Right hindlimb (tissue), 1 donor: ENCODE measurements at places on chromosomes 6 and 20.

- no peak for DNase-seq
These were observed 70.4 kb downstream of the PLCB4 start for GRCh38 chr20:9139106-9139833.

DNA sequence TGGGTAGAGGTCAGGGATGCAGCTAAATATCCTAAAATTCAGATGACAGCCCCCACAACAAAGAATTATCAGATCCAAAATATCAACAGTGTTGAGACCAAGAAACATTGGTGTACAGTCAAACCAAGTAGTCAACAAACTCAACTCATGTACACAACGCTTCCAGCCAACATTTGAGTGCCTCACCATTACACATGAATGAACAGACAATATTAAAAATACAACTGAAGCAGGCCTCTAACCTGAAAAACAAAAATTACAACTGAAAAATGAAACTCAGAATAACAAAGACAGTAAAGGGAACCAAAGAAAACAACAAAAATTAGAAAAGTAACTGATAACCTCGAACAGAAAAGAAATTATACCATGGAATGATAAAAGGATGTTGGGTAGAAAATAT, 46.2 kb downstream of the HACE1 start:
- no peak for DNase-seq

DNA sequence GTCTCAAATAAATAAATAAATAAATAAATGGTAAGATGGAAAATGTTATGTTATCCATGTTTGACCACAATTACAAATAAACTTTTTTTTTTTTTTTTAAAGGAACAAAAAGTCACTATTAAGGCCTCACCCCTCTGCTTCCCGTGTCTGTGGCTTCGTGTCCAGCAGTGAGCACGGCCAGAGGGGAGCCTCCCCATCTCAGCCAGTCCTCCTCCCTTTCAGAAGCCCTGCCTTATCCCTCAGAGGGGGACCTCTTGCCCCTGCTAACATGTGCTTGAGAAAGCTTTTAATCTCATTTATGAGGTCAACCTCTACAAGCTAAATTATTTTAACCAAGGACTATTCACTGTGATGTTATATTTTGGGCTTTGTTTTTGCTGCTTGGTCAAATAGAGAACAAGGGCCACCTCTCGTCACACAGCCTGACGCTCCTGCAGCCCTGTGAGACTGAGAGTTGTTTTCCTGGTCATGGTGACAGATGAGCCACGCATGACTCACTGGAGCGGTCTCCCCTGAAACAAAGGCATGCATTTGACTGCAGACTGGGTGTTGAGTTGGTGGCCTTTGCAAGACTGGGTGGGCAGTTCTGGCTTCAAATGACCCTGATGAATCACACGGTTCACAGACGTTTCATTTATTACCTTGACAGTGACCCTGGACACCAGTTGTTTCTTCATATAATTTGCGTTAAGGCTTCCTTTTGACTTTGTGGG, 131.8 kb downstream of the TIAM2 start:
- no peak for DNase-seq

DNA sequence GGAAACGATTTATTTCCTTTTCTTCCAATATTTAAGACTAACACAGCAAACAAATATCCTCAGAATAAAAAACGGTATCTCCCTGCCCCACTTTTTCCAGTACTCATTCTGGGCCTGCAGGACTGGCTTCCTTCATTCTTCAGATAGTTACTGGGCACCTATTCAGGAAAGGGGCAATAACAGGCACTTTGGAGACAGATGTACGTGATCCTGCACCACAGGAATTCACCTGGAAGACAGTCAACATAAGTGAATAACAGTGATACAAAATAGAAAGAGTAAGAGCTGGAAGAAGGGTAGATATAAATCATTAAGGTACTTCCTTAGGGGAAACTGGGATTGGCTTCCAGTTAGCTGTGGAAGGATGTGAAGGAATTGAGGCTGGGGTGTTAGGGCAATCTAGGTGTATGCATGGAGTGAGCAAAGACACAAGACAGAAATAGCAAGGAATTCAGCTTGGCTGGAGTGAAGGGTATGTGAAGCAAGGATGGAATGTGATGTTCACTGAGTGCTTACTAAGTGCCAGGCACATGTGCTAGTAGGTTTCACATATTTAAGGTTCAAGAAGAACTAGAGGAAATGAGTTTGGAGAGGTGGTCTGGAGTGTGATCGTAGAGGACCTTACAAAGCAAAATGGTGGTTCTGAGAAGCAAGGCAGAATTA, 49.3 kb upstream of the FAM83C start:
- DNase-seq: no peak
